ENCODE measurements at places on chromosomes 5 and 9.

- DNase-seq = no peak
These were observed 1.5 kb downstream of the ZCCHC7 start for GRCh38 chr9:37121881-37122280.

GRCh38 chr5:180469866-180470265 lies 24.3 kb upstream of the CNOT6 start:
- no peak for DNase-seq

- DNase-seq = no peak
These were observed 45.7 kb upstream of the RFX3 start for GRCh38 chr9:3571500-3571899.

GRCh38 chr9:137278061-137278701 lies 655 bp downstream of the TOR4A start:
- DNase-seq = no peak

- DNase-seq = no peak
These were observed 8.2 kb downstream of the TENT4A start for GRCh38 chr5:6721442-6721841.

DNA sequence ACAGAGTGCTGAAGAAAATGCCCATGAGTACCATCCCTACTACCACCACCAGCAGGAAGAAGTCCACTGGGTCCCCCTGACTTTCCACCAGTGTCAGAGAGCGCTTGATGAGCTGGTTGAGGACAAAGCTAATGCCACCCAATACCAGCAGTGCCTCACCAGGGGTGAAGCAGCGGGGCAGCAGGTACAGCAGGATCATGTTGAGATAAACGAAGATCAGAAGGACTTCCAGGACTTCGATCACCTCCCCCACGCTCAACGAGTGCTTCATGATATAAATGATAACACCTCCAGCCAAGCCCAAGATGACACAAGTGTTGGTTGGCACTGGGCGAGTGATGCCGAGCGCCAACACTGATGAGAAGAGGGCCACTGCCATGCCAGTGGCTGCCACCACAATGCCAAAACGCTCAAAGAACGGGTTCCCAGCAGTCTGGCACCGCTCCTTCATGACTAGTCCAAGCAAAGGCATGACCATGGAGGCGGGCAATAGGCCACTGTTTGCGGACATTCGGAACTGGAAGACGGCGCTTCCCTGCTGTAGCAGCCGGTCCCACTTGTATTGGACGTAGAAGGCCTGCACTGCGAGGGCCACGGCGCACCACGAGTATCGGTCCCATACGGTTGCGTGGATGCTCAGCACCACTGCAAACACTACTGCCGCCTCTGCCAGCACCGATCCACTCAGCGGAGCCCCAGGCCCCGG lies 679 bp downstream of the DOLK start:
- DNase-seq = peak; percentile 5

DNA sequence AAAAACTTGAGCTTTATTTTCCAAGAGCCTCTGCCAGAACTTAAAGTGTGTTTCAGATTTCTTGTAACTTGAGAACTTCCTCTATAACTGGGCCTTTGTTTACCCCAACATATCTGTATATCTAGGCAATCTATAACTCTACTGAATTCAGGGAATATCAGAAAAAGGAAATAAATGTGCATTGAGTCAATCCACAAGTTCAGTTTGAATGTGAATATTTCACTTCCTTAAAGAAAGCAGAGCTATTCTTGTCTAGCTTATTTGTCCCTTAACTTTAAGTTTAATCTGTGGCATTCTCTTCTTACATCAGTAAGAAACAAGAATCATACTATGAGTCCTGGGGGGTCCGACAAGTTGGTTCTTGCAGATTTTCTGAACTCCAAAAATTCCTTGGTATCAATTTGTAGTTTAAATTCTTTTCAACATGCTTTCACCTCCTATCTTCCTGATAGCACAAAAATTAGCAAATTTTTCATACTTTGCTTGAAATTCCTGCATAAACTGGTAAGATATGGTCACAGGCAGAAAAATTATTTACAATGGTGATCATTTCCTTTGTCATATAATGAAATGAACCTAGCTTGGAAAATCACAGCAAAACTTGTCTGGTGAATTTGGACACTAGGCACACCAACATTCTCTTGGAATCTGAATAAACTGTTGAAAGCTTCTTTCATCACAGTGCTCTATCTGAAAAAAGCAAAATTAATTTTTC lies 19.8 kb upstream of the ITGA1 start:
- DNase-seq = no peak

DNA sequence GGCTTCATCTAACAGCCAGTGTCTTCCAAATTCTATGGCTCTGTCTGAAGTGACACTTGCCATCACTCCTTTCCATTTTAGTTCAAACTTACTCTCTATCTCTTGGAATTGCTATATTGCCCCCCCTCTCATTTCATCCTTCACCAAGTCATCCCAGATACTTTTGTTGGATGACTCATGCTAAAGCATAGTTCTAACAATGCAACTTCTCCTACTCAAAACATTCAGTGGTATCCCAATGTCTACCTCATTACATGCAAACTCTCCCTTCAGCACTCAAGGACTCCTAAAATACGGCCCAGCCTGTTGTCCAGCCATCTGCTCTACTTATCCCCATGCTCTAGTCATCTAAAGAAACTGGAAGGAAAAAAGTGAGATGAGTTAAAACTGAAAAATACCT lies 171.6 kb downstream of the RASEF start:
- no peak for DNase-seq

DNA sequence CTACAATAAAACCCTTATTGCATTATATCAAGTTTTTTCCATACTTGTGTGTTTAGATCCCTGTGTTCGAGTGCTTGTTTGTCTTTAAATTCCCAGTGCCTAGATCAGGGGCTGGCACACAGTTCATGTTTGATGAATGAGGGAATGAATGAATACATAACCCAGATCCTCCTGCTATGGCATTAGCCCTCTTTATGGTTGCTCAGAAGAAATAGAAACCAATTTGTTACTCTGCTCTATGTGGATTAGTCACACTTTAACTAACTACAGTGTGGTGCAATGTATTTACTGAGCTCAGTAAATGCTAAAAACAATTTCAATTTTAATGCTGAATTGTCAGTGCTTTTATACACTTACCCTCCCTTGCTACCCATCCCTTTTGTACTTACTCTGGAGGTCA lies 16.4 kb upstream of the GALNT10 start:
- DNase-seq = no peak

DNA sequence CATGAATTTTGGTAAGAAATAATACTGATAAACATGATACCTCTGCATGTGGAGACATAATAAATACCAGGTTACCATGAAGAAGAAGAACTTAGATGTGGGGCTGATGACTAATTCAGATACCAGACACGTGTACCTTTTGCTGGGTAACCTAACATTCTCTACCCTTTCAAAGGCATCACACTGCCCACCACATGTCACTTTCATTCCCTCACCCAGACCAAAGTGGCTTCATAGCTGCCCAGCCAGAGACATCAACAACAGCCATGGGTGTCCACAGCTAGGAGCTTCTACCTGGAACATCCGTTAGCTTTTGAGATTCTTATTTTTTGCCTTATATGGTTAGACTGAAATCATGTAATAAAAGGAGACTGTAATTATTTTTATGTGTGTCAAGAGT lies 396.8 kb downstream of the MED10 start:
- DNase-seq = no peak

GRCh38 chr5:95846554-95847260 lies 24.2 kb upstream of the GLRX start:
- peak; percentile 36 for DNase-seq
